ENCODE measurements at places on chromosomes 6 and 20. TPM values are rescaled to one million over a fixed set of nuclear protein-coding genes. Genes with fewer than 3 reads are reported as not detected.
A peak's percentile ranks its signal among the peaks of the same experiment; 100 is the strongest.

DNA sequence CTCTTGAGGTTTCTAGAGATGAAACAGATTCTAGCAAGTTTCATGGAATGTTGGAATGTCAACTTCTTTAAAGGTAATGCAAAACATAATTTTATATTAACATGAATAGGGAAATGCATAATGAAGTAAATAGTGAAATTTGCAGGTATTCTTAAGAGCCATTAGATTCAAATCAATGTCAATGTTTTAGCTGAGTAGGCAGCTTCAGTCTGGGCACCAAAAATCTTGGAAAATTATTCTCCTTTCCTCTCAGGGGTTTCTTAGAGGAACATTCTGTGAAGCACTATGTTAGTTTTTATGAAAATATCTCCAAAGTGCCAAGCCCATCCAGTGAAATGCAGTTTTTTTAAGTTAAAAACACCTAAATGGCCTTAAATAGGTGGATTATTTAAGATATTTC is 300.8 kb downstream of the PAX1 start:
- DNase-seq: no peak

- DNase-seq: no peak
Measured at GRCh38 chr6:16157492-16157891, 28.6 kb downstream of the MYLIP start.

GRCh38 chr20:24737212-24737850 is 211.7 kb upstream of the CST7 start:
- DNase-seq: no peak

- DNase-seq: no peak
Measured at GRCh38 chr20:58944610-58945009, 36.4 kb upstream of the NELFCD start.

GRCh38 chr6:10312445-10312844 is 102.4 kb downstream of the TFAP2A start:
- no peak for DNase-seq

- DNase-seq: no peak
Measured at GRCh38 chr6:80282913-80283554, 176.6 kb downstream of the BCKDHB start.

- no peak for DNase-seq
Measured at GRCh38 chr20:52601295-52601971, 370.7 kb upstream of the TSHZ2 start.

GRCh38 chr6:143598466-143599080 is 79.2 kb upstream of the PHACTR2 start:
- no peak for DNase-seq

DNA sequence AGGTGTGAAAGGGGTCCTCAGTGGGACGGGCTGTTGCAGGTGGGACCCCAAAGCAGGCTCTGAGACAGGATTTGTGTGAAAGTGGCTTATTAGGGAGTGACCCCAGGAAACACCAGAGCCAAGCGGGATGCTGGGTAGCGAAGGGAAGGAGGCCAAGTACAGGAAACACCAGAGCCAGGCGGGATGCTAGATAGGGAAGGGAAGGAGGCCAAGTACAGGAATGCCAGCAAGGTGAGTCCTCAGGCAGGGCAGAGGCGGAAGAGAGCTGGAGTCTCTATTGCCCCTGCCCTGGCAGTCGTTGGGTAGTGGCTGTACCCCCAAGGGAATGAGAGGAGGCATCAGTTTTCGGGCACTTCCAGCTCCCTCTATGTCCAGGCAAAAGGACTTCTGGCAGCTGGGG is 30.5 kb upstream of the TGM2 start:
- DNase-seq: no peak

DNA sequence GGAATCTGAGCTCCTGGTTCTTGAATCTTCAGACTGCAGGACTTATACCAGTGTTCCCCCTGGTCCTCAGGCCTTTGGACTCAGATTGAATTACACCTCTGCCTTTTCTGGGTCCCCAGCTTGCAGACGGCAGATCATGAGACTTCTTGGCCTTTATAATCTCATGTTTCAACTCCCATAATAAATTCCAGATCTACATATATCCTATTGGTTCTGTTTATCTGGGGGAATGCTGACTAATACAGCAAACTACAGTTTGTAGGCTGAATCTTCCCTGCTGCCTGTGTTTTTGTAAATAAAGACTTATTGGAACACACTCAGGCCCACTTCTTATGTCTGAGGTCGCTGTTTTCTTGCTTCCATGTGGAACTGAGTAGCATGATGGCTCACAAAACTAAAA is 184.7 kb downstream of the HDGFL1 start:
- DNase-seq: no peak

DNA sequence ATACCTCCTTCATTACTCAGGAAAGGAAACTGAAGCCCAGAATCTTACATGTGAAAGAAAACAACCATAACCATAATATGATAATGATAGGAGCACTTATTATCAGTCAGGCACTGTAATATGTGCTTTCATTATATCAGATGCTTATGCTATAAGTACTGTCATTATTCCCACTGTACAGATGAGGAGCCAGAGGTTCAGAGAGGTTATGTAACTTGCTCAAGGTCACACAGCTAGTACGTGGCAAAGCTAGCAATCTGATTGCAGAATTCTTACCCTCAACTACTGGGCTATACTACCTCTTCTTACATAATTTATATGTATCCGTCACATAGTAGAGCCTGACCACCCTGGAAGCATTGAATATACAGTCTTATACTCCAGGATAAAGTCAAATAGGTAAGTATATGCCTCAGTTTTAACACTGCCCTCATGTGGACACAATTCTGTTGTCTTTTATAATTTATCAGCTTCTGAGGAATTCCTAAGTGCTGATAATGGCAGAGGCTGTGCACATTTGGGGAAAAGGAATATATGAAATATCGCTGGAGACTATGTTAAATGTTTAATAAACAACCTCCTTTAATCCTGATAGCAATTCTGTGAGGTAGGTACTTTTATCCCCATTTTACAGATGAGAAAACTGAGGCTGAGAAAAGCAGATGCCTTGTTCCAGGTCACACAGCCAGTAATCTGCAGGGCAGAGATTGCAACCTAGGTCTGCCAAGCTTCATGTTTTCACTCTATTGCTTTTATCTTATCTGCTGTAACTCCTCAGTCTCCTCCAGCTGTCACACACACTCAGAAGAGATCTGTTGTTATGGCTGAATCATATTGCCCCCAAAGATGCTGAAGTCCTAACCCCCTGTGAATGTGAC is 13.4 kb downstream of the BCAS1 start:
- DNase-seq: no peak

- DNase-seq: no peak
Measured at GRCh38 chr20:38184101-38184500, 19.0 kb upstream of the TGM2 start.

GRCh38 chr6:150925590-150925928 is 60.1 kb downstream of the MTHFD1L start:
- DNase-seq: no peak

DNA sequence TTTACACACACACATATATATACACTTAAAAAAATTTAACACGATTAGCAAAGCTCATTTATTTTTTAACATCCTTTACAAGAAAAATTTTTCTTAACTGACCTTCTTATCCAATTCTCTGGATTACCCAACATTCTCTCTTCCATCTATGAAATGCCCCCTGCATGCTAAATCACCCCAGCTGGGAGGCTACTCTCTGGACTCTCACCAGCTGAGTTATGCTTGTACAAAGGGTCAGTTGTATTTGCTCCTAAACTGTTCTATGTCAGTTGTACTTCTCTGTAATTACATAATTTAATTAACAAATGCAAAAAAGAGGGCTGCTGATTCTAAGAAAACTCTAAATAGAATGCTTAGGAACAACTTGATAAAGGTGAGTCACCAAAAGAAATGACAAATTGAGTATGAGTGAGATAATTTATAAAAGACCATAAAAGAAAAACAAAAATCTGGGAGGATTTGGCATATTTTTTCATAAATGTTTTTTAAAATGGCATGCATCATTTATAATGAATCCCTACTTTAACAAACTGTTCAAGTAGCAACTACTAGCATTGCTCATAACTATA is 120.5 kb downstream of the KIF13A start:
- DNase-seq: peak; percentile 37

- DNase-seq: no peak
Measured at GRCh38 chr20:23047738-23048214, 1.7 kb downstream of the THBD start.

DNA sequence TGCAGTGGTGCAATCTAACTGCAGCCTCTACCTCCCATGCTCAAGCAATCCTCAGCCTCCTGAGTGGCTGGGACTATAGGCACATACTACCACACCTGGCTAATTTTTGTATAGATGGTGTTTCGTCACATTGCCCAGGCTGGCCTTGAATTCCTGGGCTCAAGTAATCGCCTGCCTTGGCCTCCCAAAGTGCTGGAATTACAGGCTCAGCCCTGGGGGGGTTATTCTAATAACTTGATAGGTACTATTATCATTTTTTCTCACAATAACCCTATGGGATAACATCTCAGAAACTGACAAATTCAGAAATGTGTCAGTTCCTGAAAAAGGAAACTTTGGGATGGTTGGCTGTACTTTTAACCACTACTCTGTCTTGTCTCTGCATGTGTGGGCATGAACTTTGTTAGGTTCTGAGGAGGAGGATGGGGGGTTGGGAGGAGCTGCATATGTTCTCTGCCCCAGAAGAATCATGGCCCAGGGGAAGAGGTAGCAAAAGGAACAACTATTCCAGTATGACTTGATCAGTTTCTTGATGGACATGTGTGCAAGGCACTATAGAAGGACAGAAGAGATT is 169.9 kb downstream of the CARMIL1 start:
- DNase-seq: no peak

- DNase-seq: no peak
Measured at GRCh38 chr6:97392735-97393134, 109.7 kb upstream of the MMS22L start.

DNA sequence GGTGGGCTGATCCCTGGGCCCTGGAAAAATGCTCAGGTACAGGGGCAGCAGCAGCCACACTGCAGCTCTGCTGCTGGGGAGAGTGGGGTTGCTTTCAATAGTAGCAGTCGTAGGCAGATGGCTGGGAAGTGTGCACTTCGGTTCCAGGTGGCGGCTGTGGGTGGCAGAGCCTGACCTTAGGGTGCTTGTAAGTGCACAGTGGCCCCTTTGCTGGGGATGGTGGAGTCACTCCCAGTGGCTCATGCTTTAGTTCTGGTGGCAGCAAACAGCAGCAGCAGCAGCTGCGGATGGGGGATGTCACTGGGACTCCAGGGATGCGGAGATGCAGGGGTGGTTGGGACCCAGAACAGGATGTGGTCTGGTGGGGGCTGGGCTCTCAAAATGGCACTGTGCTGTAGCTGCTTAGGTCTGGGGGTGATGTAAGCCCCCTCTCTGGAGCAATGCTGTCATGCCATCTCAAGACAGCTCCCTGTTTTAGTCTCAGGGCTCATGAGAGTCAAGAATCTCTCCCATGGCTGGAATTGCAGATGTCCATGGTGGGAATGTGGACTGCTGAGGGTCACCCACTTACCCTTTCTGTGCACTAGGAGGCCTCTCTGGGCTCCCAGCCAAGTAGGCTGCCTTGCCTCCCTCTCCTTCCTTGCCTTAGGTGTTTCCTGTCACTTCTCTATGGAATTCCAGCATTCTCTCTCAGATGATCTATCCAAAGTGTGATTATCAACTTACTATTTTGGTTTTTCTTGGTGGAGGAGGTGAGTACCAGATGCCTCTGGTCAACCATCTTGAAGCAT is 146.7 kb upstream of the SLC22A23 start:
- DNase-seq: peak; percentile 41

- peak; percentile 26 for DNase-seq
Measured at GRCh38 chr6:110329348-110329713, 28.8 kb downstream of the METTL24 start.

DNA sequence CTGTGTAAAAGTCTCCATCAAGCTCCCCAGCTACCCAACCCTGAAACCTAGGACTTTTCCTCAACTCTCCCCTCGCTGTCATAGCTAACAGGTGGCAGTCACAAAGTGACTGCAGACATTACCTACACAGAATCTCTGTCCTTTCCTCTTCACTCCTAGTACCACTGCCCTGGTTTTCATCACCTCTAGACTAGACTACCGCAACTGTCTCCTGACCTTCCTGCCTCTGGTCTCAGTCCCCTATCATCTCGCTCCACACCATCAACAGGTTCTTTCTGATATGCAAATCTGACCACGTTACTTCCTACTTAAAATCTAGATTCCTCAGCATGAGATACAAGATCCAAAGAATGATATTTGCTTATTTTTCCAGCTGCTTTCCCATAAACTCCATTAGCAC is 93.8 kb downstream of the SMLR1 start:
- DNase-seq: no peak

GRCh38 chr20:61487346-61487996 is 235.4 kb downstream of the CDH4 start:
- no peak for DNase-seq

DNA sequence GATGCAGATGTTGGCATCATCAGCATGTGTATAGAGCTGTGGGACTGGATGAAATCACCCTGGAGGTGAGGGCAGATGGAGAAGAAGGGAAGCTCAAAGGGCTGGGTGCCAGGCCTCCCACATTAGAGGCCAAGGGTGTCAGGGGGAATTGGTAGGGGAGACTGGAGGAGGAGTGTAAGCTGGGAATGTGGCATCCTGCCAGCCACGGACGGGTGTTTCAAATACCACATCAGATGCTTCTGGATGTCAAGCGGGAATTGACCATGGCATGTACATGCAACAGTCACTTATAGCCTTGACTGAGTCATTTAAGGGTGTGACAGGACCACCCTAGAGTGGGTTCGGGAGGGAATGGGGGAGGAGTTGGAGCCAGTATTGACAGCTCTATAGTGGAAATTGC is 9.6 kb downstream of the ERGIC3 start:
- DNase-seq: peak; percentile 35

DNA sequence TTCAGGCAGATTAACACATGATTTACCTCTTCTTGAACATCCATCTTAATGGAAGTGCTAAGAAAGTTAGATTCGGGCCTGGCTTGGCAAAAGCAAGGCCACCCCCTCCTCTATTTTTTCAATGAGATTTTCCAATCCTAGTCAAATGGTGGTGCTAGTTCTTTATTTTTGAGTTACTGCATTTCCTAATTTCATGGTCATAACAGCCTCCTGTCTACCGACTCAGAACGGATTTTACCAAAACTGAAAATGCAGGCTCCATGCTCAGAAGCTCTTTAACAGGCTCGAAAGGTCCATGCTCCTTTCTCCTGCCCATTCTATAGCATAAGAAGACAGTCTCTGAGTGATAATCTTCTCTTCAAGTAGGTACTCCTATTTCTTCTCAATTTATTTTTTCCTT is 117.2 kb upstream of the ESR1 start:
- DNase-seq: peak; percentile 27

GRCh38 chr6:115617031-115617430 is 443.7 kb downstream of the FRK start:
- no peak for DNase-seq

The GPR63 gene
- total RNA-seq: 1.7 TPM

The KIF25 gene
- total RNA-seq: 1.6 TPM

The DEFB132 gene
- total RNA-seq: not detected

The FGD2 gene
- total RNA-seq: not detected

The HLA-B gene
- total RNA-seq: 7.7 TPM

The DAAM2 gene
- total RNA-seq: 4.8 TPM

Measured in cardiac muscle cell (in vitro differentiated cells and primary cell).